ENCODE measurements at places on chromosomes 6 and 20.

GRCh38 chr6:15359335-15359862, 113.5 kb downstream of the JARID2 start:
- no peak for DNase-seq

DNA sequence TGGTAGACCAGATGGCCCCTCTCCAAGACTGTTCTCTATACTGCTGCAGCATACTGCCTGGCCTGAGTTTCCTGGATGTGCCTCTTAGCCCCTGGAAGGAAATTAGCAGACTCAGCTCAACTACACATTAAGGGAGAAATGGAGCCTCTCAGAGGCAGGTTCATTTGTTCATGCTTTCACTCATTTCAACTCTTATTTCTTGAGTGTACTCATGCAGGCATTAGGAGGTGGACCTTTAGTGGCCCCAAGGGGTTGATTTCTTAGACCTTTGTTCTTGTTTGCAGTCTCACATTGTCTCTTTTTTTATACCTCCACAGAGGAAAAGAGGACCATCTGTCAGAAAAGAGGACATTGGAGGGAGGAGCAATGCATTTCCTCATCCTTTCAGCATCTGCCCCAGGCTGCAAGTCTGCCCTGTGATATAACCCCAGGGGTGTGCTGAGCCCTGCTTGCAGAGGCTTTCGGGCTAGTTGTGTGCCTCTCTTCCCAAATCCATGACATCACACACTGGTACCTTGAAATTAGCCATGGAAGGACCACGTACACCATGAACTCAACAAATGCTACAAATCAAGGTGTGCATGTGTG, 456.2 kb downstream of the CD83 start:
- no peak for DNase-seq

DNA sequence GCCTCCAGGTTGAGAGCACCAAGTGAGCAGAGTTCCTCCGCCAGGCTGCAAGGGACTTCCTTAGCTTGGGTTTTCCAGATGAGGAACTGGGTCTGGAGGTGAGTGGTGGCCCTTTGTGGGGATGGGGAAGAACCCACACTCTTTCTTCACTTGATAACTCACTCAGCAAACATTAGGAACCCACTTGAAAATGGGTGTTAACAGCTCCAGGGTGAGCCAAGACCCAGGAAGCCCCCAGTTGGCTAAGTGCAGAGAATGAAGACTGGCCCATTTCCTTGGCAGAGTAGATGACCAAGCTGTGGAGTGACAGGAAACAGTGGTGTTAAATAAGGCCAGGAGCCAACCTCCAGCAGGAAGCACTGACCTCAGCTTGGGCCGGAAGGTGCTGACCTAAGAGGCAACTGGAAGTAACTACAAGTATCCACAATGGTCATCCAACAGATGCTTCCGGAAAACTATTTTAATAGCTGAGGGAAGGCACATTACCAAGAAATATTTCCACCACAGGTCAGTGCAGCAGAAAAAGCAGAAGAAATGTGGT, 22.7 kb downstream of the MRPL14 start:
- DNase-seq, result peak; percentile 47

DNA sequence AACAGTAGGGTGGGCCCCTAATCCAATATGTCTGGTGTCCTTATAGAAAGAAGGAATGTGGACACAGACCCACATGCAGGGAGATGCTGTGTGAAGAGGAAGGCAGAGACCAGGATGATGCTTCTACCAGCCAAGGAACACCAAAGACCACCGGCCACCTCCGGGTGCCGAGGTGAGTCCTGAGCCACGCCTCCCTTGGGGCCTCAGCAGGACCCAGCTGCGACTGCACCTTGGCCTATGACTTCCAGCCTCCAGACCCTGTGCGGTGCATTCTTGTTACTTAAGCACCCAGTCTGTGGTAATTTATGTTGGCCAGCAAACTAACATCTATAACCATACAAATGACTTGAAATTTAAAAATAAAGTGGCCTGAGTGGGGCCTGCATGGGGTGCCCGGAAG, 79.5 kb upstream of the QKI start:
- DNase-seq, result peak; percentile 16

DNA sequence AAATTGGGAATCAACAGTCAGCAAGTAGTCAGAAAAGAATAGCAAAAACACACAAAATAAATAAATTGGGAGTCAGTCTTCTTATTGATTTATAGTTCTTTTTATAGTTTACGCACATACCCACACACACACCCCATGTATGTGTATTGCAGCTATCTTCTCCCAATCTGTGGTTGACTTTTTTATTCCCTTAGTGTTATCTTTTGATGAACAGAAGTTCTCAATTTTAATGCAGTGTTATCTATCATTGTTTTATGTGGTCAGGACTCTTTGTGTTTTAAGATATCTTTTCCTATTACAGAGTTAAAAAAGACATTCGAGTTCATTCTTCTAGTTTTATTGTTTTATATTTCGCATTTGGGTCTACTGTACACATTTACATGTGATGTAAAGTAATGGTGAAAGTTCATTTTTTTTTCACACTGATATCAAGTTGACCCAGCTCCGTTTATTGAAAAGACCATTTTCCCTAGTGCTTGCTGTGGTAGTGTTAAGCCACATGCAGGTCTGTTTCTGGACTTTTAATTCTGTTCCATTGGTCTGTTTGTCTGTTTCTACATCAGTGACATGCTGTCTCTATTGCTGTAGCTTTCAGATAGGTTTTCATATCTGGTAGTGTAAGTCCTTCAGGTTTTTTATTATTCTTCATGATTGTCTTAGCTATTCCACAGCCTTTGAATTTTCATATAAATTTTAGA, 78.4 kb downstream of the ZFAND3 start:
- DNase-seq, result no peak

GRCh38 chr6:7730784-7731227, 4.9 kb downstream of the BMP6 start:
- DNase-seq, result peak; percentile 51

GRCh38 chr6:84926189-84927155, 162.1 kb upstream of the TBX18 start:
- DNase-seq, result no peak

GRCh38 chr6:146851837-146852236, 253.1 kb downstream of the ADGB start:
- no peak for DNase-seq

DNA sequence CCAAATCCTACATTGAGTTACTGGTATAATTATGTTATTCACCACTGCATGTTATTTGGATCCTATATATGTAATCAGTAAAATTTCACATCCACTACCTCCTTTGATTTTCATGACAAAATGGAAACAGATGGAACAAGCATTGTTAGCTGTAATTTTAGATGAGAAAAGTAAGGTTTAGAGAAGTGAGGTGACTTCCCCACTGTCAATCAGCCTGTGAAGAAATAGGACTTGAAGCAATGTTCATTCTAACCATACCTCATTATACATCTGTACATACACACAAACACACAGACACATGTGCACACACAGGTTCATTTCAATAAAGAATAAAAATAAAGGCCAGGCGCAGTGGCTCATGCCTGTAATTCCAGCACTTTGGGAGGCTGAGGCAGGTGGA, 23.7 kb upstream of the QKI start:
- DNase-seq, result no peak

- DNase-seq, result peak; percentile 76
These were observed 16.5 kb downstream of the RIPOR2 start for GRCh38 chr6:24919056-24919892.

DNA sequence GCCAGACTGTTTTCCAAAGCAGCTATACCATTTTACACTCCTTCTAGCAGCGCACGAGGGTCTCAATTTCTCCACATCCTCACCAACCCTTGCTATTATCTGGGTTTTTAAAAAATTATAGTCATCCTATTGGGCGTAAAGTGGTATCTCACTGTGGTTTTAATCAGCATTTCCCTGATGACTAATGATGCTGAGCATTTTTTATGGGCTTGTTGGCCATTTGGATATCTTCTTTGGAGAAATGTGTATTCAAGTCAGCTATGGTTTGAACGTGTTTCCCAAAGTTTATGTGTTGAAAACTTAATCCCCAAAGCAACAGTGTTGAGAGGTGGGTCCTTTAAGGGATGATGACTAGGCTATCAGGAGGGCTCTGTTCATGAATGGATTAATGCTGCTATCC, 6.7 kb downstream of the MCUR1 start:
- no peak for DNase-seq

- DNase-seq, result no peak
These were observed 329.5 kb downstream of the TPBG start for GRCh38 chr6:82693094-82693493.

GRCh38 chr20:848193-848592, 14.7 kb downstream of the FAM110A start:
- DNase-seq, result no peak

GRCh38 chr20:45507011-45507820, 8.2 kb downstream of the SPINT3 start:
- DNase-seq, result no peak

DNA sequence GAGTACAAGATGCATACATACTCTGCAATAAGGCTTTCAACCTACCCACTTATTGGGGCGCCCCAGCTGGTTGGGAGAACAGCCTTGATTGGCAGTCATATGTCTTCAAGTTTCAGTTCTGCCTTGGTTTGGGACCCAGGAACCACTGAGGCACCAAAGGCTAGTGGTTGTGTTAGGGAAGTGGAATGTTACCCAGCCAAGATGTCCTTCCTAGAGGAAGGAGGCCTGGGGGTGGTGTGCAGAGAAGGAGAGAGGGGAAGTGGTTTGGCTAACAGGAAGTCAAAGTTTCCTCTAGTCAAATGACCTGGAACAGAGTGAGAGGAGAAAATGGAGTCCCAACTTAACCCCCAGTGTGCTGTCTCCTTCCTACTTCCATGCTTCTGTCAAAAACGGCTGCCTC, 59.4 kb downstream of the CD164 start:
- peak; percentile 57 for DNase-seq

DNA sequence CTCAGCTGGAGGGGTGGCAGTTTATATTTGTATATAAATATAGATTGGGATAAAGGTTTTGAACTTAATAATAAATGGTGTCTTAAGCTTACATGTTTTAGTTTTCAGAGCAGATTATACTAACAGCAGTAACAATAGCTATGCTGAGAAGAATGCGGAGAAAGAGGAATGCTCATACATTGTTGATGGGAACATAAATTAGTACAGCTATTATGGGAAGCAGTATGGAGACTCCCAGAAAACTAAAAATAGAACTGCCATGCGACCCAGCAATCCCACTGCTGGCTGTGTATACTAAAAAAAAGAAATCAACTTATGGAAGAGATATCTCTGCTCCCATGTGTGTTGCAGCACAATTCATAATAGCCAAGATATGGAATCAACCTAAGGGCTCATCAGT, 127.9 kb downstream of the BCKDHB start:
- DNase-seq, result peak; percentile 43

GRCh38 chr6:100946021-100946540, 65.0 kb upstream of the ASCC3 start:
- DNase-seq, result no peak
